NCI-H1048 (cell line): ENCODE measurements at places on chromosomes 12 and 14.

GRCh38 chr14:74290415-74290814 is 12.3 kb downstream of the ABCD4 start:
- DNase-seq = no peak

DNA sequence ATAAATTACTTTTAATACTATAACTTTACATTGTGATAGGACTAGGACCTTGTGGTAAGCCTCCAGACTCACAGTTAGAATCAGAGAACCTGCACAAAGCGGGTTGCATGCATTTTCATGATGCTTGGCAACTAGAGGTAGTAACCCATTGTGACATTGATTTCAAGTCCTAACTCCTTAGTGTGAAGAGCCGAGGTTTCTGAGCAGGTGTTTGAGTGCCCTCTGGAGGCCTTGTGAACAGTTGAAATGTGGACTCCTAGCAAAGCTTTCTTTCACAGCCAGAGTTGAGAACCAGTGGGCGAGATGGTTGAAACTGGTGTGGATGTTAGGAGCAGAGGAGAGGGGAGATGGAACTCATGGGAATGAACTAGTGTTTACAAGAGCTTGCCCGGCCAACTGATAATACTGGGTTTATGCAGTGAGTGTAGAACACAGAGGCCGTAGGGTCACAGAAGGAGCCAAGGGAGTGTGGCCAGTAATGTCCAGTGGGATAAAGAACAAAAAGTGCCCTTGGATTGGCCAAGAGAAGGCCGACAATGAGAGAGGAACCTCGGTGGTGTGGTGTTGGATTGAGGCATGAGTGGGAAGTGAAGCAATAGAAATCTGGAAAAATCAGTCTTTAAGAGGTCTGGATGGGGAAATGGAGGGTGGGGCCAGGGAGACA is 10.9 kb downstream of the ZNF664 start:
- DNase-seq = no peak

DNA sequence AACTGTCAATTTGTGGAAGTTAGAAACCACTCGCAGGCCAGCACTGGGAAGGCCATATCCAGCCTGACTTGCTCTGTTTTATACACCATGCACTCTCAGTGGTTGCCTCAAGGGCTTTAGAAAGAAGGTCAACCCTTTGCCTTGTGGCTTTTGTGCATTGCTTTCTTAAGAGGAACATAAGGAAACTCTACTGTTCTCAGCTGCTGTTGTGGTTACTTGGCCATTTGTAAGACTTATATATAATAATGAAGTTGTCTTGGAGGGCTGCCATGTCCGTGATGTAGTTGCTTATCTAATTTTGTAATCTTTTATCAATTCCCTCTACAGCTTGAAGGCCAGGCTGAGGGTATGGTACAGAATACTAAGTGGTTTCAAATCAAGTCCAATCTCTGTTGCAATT is 637.8 kb downstream of the DIO2 start:
- DNase-seq = no peak

- peak; percentile 32 for DNase-seq
Measured at GRCh38 chr14:106790189-106791036, 1264.0 kb downstream of the TMEM121 start.

- no peak for DNase-seq
Measured at GRCh38 chr12:76669981-76670380, 93.9 kb upstream of the ZDHHC17 start.

DNA sequence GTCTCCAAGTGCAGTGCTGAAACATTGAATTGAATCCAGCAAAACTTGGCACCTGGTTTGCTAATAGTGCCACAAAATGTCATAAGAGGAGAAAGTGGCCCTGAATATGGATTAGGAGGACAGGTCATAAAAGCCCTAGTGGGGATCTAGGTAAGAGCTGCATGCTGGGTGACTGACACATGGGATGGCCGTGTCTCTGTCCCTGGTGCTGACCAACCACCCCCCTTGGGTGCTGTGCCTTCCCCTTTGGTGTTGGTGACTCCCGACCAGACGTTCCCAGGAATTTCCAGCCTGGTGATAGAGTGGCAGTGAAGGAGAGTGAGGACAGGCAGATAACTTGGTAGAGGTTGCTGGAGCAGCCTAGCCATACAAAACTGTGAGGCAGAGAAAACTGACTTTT is 142.8 kb downstream of the VRK1 start:
- DNase-seq = no peak

DNA sequence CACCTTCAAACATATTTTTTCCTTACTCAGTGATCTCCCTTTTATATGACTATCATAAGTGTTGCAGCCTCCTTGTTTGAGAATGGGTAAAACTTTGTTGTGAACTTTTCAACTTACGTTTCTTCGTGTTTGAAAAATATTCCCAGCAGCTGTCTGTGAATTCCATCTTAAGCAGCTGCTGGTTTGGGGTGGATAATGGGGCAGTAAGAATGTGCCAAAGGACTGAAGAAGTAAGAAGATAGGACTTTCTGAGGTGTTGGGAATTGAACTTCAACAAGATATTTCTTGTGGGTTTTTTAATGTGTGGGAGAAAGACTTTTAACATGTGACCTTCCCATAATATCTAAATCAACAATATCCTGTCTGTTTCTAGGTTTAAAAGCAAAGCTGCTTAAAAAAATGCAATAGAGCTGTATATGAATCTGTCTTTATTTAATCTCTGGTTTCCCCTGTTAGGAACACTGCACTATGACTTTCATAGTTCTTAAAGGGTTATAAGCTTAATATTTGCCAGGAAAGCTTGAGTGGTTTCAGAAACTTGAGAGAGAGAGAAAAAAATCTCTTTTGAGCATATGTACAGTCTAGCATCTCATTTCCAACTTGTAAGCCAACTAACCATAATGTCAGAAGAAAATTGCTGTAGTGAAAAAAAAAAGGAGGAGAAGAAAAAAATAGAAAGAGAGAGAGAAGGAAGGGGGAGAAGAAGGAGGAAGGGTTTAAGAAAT is 1659.2 kb upstream of the FLRT2 start:
- DNase-seq = no peak

- DNase-seq = no peak
Measured at GRCh38 chr14:90553921-90554336, 157.1 kb downstream of the CALM1 start.

- no peak for DNase-seq
Measured at GRCh38 chr14:19917243-19917642, 3.2 kb upstream of the OR4K5 start.

DNA sequence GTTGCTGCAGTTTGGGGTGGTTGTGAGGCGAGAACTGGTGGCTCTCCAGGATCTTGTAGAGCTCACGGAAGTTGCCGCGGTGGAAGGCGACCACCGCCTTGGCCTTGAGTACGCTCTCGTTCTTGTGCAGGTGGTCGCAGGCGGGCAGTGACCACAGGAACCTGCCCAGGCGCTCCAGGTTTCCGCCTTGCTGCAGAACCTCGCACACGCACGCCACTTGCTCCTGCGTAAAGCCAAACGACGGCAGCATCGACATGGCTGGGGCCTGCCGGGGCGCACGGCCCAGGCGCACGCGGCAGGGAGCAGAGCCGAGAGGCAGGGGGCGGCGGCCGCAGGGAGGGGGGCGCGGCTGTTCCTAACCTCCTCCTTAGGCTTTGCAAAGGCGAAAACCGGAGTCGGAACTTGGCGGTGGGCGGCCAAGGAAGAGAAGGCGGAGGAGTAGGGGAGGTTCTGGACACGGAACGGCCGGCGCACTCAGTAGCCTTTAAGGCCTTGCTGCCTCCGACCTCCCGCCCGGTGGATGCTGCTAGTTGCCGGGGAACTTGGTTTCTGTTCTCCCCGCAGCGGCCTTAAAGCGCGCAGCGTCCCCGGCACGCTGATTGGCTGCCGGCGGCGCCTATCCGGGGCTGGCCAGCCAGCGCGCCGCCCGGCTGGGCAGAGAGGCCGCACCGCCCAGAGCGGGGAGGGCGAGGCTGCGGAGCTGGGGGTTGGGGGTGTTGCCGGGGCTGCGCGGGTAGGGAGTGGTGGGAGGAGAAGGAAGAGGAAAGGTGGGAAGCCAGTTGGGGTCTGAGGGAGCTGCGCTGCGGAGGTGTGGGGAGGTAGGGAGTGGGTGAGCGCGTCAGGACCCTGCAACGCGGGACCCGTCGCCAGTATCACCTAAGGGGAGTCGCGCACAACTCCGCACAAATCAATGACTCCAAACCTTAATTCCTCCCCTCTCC is at the start of gene SIX1:
SIX1 (minus strand) TSS at position 544 of the 941 bp plus-strand sequence; CDS start at position 256, 288 bp downstream.
- DNase-seq = peak; percentile 59

- DNase-seq = peak; percentile 39
Measured at GRCh38 chr14:37903343-37904191, 304.1 kb upstream of the SSTR1 start.

- DNase-seq = no peak
Measured at GRCh38 chr14:79575032-79575431, 636.3 kb downstream of the DIO2 start.

GRCh38 chr12:1046727-1047126 is 55.7 kb downstream of the ERC1 start:
- no peak for DNase-seq

GRCh38 chr12:32983968-32984367 is 87.4 kb upstream of the PKP2 start:
- peak; percentile 13 for DNase-seq

DNA sequence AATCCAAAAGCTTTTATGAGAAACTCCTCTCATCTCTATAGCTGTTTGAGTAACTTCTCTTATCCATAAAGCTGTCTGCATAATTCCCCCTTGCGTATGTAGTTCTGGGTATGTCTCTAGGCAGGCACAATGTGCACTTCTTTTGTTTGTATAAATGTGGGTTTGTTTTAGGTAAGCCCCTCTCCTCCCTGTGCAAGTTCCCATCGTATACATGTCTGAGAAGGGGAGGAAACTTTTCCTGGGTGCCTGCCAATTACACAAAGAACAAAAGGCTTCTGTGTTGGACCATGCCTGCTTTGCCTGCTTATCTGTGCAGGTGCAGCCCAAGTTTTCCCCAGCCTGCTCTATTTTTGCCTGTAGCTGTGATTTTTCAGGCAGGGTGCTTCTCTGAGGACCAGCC is 96.7 kb downstream of the CCER1 start:
- DNase-seq = peak; percentile 88

GRCh38 chr12:86713121-86713520 is 456.9 kb upstream of the MGAT4C start:
- DNase-seq = no peak

- DNase-seq = no peak
Measured at GRCh38 chr12:45907955-45908354, 82.4 kb downstream of the SCAF11 start.

DNA sequence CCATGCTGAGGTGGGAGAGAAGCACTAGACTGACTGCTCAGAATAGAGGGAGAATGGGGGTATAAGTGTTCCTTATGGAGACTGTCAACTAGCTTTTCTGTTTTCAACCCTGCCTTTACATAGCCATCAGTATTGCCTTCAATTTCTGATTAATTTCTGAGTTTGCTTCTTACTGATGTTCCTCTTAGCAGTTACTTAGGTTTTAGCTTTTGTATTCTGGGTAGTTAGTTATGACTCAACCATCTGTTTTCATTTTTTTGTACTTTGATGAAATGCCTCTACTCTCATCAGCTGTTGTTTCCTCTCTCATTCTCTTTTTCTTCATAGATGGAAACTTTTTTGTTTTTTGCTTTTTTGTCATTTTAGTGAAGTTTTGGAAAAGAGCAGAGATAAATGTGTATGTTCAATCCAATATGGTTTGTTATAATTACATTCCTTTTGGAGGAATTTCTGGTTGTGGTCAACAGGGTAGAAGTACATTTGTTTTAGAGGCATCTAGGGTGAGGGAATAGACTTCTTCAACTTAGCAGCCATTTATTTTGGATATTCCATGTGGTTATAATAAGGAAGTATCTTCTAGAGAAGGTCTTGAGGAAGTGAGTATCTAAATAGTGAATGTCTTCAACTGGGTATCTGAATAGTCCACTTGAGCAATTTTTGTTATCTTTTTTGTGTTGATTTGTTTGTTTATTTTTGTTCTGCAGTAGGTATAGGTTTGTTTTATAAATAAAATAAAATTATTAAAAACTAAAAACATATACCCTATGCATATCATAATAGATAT is 29.6 kb downstream of the PMCH start:
- no peak for DNase-seq

GRCh38 chr14:50943261-50943942 is 881 bp downstream of the PYGL start:
- no peak for DNase-seq

DNA sequence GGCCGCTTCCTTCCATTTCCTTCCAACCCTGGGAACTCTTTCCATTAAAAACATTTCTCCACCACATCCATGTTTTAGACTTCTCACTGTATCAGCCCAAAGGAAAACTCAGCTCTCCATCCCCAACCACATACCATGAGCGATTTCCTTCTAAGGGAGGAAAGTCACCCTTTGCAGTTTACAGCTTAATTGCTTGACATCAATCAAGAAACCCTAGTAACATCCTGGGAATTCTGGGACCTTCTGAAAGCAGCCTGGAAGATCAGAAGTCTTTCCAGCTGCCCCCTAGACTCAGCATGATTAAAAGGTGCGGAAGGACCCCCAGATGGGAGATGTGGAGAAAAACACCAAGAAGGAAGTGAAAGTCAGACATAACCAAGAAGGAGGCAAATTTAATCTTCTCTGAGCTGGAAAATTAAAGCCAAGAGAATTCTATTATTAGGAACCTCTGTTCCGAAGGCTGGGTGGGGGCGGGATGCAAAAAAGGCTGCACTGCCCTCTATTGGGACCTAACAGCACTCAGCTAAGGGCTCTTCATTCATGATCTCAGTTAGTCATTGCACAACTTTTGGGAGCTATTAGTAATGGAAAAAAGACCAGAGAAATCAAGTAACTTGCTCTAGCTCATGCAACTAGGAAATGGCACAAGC is 73.3 kb upstream of the PLXNC1 start:
- no peak for DNase-seq

DNA sequence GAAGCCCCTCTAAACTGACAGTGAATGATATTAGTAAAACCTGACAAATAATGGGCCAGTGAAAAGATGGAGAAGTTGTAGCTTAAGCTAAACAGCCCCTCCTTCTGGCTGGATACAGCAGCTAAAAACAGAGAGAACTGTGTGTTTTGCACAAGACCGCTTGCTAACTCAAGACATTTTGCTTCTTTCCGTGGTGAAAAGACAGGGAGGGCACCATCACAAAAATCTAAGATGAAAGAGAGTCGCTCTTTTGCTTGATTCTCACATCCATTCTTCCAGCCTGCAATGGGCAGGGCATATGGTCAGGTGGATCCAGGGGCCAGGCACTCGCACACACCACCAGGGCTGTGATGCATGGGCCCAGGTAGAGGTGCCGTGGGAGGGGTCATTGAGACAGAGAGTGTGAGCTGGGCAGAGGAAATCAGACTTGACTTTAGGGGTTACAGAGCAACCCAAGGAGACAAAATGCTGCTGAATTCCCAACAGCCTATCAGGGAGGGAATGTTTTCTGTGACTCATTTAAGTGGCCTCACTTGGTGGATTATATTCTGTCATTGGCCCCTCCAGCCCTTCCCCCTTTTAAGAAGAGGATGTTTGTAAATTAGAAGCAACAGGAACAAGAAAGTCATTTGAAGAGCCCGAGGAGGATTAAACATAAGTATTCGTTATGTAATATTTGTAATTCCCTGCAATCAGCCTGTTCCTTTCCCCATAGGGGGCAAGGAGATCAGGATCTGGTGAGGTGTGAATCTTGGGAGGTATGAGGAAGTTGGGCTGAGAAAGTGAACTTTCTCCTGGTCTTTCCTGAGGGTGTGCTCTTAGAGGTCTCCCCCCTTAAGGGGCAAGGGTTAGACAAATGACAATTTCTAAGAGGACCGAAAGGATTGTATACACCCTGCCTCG is 12.3 kb downstream of the EMP1 start:
- DNase-seq = no peak
